ENCODE measurements at places on chromosomes 6 and 20.

DNA sequence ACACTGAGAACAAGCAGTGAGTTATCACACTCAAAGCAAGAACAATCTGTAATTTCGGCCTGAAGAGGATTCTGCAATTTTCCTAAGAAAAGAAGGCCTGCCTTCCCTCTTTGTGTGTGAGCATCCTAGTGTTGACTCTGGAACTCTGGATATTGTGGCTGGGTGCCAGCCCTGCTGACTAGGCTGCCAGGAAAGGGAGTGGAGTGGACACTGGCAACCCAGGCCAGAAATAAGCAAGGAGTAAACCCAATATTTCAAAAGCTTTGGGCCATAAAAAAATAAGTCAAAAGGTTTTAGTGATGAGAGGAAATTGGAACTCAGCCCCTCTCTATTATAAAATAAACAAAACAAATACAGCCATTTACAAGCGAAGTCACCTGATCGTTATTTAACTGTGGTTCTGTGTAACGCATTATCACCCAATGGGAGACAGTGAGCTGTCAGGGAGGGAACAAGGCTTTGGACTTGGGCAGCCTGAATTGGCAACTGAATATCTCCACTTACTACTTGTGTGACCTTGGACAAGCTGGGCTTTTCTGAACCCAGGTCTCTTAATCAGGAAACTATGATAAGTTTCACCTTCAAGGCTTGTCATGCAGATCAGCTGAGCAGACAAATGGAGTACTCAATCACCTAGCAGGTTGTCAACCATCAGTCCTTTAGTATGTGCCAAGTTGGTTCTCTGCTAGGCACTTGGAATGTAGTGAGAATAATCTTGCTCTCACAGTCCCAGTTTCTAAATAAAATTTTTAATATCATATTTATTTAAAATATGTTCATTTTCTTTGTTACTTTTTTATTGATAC is 196.2 kb downstream of the PAX1 start:
- no peak for DNase-seq

GRCh38 chr20:48326868-48327267 is 500.9 kb downstream of the PREX1 start:
- no peak for DNase-seq

DNA sequence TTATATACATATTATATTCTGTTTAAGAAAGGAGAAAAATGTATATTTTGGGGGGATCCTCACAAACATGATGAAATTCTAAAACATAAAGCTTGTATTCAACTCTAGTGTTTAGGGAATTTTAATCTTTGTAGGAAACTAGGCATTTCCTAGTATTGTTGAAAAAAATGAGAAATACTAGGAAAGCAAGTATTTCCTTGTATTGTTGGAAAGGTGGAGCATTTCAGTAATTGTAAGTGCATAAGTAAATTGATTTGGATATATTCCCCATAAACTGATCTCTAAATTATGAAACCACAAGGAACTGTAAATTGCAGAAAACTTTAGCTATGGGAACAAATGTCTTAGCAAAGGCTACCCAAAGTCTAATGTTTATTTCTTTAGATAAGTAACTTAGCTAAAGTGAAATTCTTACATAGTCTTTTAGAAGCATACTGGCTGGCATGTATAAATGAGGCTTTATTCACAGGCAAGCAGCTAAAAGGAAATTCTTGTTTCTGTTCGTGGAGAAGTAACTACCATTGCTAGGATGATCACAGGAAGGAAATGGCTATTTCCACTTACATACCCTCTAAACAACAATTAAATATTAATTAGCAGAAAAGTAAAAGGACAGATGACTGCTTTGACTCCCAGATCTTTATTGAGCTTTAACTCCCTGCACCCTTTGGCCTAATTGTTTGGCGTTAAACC is 19.9 kb upstream of the NRN1 start:
- no peak for DNase-seq

DNA sequence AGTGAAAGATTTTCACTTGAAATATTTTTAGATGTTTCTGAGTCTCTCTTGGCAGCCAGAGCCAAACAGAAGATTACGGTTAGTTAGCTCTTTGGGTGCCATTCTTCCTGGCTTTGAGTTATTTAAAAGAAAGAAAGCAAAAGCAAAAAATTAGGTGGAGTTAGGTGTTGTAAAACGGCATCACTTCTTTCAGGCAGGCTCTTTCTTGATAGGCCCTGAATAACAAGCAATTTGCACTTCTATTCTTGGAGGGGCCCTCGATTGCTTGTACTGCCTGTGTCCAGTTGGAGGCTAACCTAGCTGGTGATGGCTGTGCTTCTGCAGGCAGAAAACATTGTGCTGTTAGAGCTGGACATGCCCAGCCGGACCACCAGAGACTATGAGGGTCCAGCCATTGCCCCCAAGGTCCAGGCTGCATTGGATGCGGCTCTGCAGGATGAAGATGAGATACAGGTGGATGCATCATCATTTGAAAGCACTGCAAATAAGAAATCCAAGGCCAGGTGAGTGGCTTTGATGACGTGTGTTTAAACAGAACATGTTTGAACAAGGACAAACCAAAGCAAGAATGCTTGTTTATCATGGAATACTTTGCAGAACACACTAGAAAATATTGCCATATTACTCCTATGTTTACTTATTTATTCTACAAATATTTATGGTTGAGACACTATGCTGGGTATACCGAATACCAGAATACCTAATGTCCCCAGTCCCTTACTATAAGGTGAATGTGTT is 28.1 kb upstream of the ASXL1 start:
- no peak for DNase-seq

- DNase-seq = no peak
Measured at GRCh38 chr6:45611491-45611890, 233.8 kb upstream of the SUPT3H start.

GRCh38 chr20:31695849-31696804 is 26.5 kb downstream of the BCL2L1 start:
- no peak for DNase-seq

- no peak for DNase-seq
Measured at GRCh38 chr20:878511-879307, 37.4 kb downstream of the ANGPT4 start.

- DNase-seq = no peak
Measured at GRCh38 chr6:142185641-142186040, 38.6 kb downstream of the VTA1 start.

DNA sequence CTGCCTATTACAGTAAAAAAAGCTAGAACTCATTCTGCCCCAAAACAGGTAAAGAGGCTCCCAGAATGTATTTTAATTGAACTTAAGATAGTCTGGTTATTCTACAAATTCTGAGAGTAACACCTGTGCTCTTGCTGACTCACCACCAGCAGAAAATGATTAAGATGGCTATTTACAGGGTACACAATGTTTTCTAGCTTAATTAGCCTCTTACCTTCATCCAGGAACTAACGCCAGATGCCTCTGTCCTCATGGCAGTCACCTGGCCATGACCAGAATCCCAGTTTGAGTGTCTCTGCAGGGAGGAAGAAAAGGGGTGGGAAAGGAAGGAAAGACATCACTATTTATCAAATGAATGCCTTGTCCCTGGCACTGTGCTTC is 31.3 kb upstream of the PPP1R3G start:
- no peak for DNase-seq

DNA sequence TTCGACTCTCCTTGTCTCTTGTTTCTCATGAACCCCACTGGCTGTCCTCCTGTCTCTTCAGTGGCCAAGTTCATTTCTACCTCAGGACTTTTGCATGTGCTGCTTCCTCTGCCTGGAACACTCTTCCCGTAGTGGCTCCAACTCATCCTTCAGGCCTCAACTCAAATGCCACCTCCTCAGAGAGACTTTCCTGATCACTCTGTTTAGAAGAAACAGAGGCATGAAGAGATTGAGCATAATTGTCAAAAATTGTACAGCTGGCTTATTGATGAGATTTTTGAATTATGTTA is 17.5 kb upstream of the SLC9A8 start:
- DNase-seq = no peak

GRCh38 chr20:44065401-44066340 is 121.3 kb downstream of the JPH2 start:
- no peak for DNase-seq

DNA sequence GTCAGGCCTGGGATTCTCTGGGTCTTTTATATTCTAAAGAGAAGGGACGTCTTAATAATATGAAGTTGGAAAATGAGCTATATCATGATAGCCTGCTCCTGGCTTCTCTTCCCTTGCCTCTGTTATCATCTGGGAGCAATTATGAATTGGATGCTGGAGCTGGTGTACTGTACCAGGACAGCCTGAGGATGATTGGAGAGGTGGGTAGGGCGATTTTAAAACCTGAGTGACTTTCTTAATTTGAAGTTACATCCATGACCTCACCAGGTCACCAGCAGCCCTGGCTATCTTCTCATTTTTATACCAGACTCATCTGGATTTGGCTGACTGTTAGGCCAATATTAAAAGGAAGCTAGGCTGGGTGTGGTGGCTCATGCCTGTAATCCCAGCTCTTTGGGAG is 317.6 kb downstream of the CLIC5 start:
- DNase-seq = no peak

GRCh38 chr6:163398815-163399214 is 15.7 kb upstream of the QKI start:
- no peak for DNase-seq

DNA sequence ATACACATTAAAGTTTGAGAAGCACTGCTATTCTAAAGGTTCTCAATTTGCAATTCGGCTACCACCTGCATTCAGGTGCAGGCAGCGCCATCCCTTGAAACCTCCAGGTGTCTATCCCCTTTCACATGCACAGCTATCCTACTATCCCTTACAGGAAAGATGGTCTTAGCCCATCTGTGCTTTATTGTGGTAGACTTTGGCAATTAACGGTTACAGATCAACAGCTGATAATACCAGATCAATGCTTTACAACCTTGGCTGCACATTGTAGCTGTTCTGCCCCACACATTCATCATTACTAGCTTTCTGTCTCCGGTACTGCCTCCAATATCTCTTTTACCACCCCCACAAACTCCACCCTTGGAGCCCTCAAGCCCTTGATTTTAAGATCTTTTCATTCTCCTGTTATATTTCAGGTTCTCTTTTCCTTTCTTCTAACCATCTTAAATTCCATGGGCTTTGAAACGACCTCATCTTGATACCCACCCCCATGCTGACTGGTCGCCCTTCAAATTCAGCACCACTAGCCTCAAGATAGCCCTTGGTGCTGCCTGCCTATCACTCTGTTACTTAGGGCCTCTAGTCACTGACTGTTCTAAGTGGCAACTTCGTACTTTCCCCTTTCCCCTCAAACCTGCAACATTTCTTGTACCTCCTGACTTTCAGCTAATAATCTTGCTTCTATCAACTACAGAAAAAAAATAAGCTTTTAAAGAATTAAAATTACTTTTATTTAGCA is 50.8 kb downstream of the SPTLC3 start:
- DNase-seq = no peak

- DNase-seq = no peak
Measured at GRCh38 chr20:49170714-49171113, 17.4 kb downstream of the STAU1 start.

GRCh38 chr6:70380252-70380651 is 33.1 kb upstream of the FAM135A start:
- DNase-seq = no peak

DNA sequence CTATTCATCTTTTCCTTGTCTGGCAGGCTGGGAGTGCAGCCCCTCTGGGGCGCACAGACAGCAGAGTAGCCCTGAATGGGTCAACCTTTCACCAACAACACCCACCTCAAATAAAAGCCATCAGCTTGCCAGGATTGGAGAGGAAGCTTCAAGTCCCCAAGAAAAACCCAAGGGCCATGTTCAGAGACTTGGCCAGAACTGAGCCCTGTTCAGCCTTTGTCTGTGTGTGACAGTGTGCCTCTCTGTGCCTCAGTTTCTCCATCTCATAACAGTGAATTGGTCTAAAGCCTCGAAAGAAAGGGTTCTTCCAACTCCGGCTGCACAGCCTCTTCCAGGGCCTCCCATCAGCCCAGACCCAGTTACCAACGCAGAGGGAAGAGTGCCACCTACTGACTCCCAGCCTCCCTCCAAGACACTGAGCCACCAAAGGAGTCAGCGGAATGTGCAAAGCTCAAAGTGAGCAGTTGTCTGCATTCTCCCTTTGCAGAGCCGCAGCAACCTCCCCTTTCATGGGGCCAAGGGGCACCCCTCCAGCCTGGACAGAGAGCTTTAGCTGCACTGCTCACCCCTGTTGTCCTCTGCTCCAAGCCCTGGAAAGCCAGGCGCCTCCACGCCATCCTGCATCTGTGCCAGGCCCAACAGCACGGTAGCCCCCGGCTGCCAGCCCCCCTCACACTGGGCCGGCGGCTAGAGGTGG is 82.7 kb upstream of the TOP1 start:
- DNase-seq = no peak

DNA sequence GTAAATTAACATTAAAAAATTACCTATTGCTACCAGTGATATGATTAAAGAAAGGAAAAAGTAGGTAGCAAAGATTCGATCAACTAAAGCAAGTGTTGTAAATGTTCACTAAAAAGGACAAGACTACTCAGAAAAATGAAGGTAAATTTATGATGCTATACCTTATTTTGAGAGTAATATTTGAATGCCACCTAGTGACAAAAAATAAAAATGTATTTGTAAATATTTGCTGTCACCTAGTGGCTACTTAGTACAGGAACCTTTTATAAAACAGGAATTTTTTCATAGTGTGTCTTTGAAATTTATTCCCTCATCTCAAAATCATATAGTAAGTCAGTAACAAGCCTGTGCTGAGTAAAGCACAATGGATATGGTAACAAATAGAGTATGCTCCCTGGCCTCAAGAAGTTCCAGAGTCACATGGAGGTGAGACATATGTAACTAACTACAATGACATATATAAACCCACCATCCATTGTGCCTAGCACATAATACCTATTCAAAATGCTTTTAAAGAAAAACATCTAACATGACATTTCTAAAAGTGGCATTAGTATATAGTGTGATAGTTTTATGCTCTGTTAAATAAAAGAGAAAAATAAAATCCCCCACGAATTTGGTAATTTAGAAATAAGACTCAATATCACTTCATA is 193.1 kb upstream of the SIM1 start:
- no peak for DNase-seq

- DNase-seq = no peak
Measured at GRCh38 chr20:16501301-16501700, 71.9 kb downstream of the KIF16B start.

DNA sequence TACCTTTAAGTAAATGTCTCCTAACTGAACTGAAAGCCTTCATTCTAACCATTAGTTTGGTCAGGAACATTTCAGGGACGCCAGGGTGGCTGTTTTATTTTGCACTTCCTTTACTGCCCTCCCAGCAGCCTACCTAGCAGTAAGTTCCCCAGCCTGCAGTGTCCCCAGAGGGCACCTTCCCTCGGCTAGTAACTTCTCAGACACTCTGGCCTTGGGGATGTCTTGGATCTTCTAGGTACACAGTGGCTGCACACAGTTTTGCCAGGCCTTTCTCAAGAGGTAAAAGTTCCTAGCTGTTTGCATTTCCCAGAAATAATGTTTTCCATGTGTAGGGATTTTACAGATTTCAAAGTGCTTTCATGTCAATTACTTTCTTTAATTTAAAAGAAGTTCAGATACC is 378 bp upstream of the LAMA2 start:
- DNase-seq = no peak

Data from activated T-cell treated with anti-CD3 and anti-CD28 coated beads for 1 hour (primary cell).